ENCODE measurements at places on chromosomes 7 and 10. TPM values are rescaled to one million over a fixed set of nuclear protein-coding genes. Genes with fewer than 3 reads are reported as not detected.

- DNase-seq: no peak
These were observed 12.6 kb downstream of the HOXA4 start for GRCh38 chr7:27117887-27118491.

DNA sequence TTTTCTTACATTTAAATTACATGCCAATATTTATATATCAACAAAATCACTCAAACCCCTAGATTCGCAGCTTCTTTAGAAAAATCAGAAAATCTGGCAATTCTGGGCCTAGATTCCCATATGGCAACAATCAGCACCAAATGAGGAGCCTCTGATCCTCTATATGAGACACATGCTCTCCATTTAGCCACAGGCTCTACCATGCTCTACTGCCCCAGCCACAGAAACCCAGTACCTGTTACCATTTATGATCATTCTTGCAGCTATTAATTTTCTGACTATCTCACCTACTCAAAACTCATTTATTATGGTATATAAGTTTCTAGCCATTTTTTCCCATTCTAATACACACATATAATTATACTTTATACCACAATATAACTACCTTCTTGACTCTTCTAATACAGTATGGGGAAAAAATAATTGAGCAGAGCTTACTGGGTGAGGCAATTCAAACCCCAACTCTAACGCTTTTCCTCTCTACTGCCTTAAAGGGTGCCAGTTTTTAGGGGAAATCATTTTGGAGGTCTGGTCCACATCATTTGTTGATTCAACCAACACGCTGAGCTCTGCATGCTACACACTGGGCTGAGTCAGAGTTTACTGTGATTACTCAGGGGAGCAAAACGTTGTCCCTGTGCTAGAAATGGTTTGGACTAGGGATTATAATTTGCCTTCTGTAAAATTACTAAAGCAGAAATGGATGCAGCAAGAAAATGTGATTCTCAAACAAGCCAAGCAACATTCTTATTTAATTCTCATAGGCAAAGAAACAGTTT lies 11.6 kb downstream of the PDLIM1 start:
- no peak for DNase-seq

DNA sequence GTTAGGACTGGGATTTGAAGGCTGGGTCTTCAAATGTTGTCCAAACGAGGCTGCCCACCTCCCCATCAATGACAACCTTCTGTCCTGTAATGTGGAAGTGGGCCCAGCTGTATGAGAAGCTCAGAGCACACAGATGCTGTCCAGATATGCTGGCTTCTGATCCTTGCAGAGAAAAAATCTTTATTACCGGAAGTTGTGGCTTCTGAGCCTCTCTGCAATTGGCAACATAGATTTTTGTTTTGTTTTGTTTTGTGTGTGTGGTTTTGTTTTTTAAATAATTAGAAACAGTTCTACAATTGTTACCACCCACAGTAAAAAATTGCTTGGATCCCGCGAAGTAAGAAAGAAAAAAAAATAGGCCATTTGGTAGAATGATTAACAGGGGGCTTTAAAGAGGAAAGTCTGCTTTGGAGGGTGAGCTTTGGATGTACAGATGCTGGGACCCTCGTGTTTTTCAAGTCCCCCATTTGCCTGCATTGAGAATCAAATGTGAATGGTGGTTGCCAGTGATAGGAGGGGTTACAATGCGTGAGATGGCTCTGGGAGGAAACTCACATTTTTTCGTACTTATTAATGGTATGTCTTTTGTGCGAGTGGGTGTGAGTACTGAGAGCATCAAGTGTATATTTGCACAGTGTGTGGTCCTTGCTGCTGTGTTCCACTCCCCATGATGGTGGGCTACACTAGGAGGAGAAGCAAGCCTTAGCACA lies 153.2 kb downstream of the TCF7L2 start:
- no peak for DNase-seq

- no peak for DNase-seq
These were observed 53.7 kb upstream of the MACC1 start for GRCh38 chr7:20270867-20271266.

- DNase-seq: no peak
These were observed 9.0 kb downstream of the SFRP5 start for GRCh38 chr10:97762816-97763215.

DNA sequence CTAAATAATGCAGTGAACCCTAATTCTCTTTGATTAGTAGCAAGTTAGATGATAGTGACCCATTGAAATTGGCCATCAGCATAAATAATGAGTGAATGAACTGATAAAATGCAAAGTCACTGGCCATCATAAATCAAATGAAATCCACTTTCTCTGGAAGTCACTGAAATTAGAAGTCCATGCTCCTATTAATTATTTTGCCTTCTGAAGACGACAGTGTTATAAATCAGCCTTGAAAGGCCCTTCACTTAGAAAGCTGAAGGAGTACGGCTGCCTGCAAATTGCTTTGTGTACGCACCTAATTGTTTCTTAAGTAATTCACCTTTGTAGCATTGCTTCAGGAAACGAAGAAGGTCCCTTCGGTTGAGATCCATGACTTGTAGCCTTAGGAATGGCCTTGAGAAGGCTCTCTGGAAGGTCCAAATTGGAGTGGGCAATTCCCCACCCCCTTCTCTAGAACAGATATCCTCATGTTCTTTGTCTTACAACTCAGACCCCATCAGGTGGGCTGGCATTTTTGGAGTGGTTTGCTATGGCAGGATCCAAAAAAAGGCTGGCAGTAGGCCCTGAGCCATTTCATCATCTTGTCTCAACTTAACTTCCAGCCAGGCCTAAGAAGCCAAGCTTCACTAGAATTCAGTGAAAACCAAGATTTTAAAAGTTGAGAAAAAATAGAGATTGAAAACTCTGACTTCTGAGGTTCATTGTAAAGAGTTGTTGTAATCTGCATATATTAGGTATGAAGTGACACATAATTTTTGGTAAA lies 420.3 kb downstream of the LRMDA start:
- DNase-seq: no peak

- no peak for DNase-seq
These were observed 39.8 kb downstream of the WBP1L start for GRCh38 chr10:102783568-102783967.

DNA sequence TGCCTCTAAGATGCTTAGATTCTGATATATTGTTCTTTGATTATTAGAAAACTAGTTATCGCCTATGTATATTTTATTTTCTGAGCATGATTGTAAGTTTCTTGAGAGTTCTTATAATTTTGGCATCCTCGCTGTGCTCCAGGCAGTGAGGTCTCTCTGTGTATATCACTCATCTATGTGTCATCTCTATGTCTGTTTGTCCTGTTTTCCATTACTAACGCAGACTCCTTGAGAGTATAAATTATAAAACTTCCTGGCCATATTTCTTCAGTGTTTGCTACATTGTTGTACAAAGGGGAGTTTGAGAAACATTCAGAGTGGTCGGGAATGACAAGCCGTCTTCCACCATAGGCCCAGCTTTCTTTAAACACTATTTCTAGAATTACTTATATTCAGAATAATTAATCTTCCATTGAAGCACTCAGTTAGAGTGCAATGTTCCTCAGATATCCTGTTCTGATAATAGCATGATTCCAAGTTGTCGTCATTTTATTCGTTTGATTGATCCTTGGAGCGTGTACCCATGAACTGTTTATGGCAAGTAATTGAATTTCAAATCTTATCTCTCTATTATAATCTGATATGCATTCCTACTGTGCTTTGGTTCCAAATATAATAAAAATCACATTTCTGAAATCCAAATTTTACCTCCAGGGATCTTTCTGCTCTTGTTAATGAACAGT lies 206.6 kb downstream of the BAMBI start:
- no peak for DNase-seq

DNA sequence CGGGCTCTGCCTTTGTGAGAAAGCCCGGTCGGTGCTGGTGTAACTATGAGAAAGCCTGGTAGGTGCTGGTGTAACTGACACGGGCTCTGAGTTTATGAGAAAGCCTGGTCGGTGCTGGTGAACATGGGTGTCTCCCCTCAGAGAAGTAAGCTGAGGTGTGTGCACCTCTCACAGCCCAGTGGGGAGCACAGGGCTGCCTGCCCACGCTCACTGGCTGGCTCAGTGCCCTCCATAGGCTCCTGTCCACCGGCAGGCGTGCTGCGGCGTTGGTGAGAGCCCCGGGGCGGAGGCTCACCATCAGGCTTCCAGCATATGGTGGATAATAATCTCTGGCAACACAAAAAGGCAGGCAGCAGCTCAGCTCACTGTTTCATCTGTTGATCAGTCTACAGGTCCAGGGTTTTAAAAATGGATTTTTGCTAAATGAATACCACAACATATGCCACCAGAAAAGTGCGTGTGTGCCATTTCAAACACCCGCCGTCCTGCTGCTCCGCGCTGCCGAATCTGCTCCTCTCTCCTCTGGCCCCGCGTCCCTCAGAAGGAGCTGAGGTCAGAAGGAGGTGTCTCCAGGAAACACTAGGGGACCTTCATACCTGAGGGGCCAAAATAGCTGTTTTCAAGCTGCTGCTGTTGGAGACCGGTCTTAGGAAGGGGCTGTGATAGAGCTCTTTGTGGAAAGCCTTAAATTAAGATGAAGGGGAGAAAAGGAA lies 365.7 kb downstream of the DNAJB6 start:
- DNase-seq: peak; percentile 4

DNA sequence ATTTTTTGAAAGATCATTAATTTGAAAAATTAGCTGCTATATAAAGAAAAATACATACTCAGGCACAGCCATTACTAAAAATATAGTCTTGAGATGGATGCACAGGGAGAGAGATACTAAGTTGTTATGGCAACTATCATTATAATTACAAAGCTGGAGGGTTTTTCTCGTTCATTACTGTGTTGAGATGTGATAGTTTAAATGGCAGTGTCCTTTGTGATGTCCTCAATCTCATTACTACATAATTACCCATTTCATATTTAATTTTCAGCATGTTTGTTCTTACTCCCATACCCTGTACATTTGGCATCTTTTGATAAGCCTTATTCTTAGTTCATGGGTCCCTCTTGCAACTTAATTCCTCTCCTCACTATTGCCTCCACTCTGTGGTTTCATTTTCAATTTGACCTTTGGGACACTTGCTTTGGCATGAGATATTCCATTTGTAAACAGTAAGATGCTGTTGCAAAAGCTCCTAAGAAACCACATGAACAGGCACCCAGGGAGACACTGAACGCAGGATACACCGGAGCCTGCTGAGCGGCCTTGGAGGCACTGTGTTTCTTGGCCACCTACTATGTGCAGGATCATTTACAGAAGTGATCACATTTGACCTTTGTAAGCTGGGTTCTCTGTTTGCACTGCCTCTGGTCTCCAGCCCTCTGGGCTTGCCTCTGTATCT lies 4.8 kb upstream of the CPXM2 start:
- no peak for DNase-seq

- no peak for DNase-seq
These were observed 32.1 kb downstream of the SLC29A4 start for GRCh38 chr7:5314864-5315263.

DNA sequence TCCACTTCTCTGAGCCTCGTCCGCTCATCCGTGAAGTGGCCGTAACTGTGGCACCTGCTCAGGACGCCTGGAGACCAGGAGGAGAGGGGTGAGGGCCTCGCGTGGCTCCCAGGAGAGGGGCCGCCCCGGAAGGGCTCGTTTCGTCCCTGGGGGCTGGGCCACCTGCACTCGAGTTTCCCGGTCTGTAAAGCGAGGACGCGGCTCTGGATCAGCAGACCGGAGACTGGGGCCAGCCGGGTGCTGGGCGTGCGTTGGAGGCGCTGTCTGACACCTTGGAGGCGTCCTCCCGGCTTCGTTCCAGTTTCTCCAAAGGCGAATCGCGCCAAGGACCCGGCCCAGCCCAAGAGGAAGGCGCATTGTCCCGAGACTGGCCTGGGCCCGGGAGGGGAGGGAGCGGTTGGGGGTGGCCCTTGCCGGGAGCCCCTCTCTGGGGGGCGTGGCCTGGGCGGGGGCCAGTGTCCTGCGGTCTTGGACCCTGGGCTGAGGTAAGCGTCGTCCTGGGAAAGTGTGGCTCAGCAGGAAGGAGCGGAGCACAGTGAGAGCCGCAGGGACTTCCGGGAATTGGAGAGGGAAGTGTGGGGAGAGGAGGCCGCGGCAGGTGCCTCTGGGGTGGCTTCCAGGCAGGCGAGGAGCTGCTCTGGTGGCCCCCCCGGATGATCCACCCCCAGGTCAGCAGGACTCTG lies 89.6 kb downstream of the FOXL3 start:
- DNase-seq: peak; percentile 15

DNA sequence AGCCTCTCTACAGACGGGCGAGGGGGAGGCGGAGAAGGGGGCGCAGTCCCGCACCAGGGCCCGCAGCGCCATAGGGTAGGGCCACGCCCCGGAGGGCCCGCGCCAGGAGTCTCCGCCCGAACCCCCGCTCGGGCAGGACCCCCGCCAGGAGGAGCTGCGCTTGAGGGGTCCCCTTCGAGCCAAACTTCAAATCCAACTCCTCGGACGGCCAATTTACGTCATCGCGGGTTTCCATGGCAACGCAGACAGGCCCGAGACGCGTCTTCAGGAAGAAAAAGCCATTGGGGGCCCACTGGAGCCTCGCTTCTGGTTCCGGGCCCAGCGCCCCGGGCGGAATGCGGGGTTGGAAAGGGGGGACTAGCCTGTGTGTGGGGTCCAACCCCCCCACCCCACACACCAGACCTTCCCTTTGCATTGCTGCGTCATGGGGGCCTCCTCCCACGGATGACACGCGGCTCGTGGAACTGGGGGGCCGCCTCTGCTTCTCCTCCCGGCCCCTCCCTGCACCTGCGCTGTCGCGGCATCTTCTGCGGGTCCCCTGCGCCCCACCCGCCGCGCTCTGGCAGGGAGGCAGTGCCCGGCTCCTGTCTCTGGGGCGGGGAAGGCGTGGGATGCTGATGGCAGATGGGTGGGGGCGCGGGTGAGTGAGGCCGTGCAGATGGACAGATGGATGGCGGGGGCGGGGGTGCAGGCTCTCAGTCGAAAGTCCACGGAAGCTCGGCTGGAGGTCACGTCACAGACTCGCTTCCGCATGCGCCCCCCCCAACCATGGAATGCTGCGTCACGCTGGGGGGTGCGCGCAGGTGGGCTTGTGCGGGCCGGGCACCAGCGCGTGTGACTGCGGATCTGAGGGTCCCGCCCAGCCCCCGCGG lies 1.2 kb downstream of the CALY start:
- DNase-seq: no peak

GRCh38 chr7:29318853-29319718 lies 124.5 kb downstream of the CHN2 start:
- DNase-seq: no peak

PLAC9 gene
- 91.7 TPM for total RNA-seq

ZPBP gene
- total RNA-seq: not detected

PDK4 gene
- 221 TPM for total RNA-seq

PLXNA4 gene
- total RNA-seq: 16.5 TPM

NUTM2E gene
- total RNA-seq: not detected

VIPR2 gene
- total RNA-seq: 5.6 TPM

CPEB3 gene
- 3.2 TPM for total RNA-seq

All from uterus (tissue), 4 donors.